NCI-H187 (cell line): ENCODE measurements at places on chromosomes 4 and X.

DNA sequence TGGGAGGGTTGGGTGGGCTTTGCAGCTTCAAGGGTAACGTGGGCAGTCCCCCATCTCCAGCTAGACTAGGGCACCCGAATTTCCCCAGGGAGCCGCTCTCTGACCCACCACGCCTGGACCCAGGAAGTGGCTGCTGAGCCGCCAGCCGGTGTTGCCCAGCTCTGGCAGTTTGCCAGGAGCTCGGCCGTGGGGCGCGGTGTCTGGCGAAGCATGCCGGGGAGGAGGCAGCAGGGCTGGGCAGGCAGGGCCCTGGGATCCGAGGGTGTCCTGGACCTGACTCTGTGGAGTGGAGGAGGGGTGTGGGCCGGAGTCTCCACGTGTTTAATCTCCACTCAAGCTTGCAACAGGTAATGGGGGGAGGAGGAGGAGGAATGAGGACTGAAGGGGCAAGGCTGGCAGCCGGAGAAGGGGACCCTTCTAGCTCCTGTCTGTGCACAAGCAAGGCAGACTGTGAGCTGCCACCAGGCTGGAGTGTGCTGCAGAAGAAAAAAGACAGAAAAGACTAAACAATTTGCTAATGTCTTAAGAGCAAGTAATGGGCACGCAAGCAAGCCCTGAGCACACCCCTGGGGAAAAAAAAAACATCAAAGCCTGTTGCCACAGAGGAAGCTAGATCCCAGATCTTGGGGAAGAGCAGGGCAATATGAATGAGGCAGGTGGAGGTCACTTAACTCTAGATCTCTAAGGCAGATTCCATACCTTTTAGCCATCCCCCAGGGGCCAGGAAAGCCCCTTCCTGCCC, 2.4 kb downstream of the LONRF3 start:
- DNase-seq, result no peak

- no peak for DNase-seq
These were observed 46.0 kb downstream of the PCGF3 start for GRCh38 chr4:751676-752075.

DNA sequence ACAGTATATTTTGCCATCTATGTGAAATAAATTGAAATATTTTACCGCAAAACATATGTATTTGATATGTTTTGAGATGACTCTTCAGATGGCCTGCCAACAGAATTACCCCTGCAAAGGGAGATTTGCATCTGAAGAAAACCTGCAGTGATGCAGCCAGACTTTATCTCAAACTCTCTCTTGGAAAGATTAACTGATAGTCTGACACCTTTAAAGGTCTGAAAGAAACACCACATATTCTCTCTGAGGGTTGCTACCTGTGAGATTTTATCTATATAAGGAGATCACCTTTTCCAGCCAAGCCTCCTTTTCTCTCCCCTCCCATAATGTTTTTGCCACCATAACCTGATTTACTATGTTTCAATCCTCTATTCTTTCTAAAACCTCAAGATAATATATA, 1106.3 kb upstream of the IGFBP7 start:
- DNase-seq, result no peak

DNA sequence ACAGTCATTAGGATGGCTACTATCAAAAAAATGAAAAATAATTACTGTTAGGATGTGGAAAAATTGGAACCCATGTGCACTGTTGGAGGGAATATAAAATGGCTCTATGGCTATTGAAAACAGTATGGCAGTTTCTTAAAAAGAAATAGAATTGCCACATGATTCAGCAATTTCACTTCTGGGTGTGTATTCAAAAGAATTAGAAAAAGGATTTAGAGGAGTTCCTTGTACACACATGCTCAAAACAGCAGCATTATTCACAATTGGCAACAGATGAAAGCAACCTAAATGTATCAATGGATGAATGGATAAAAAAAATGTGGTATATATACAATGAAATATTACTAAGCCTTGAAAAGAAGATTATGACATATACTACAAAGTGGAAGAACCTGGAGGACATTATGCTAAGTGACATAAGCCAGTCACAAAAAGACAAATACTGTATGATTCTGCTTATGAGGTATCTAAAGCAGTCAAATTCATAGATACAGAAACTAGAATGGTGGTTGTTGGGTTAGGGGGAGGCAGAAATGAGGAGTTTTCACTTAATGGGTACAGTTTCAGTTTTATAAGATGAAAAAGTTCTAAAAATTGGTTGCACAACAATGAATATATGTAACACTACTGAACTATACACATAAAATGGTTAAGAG, 123.2 kb downstream of the ELOVL6 start:
- no peak for DNase-seq

DNA sequence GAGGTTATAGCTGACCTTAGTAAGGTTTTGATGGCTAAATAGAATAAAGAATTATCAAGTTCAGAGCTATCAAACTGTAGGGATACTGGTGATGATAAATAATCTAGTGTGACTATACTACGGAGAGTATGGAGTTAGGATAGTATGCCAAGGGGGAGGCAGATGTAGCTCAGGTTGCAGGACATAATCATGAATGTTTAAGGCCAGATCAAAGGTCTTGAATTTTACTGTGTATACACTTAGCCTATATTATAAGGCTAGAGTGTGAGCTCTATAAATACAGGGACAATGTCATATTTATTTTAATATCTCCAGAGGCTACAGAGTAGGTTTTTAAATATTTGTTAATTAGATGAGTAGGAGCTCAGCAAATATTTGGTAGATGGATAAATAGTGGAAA, 131.1 kb upstream of the STIM2 start:
- DNase-seq, result no peak

DNA sequence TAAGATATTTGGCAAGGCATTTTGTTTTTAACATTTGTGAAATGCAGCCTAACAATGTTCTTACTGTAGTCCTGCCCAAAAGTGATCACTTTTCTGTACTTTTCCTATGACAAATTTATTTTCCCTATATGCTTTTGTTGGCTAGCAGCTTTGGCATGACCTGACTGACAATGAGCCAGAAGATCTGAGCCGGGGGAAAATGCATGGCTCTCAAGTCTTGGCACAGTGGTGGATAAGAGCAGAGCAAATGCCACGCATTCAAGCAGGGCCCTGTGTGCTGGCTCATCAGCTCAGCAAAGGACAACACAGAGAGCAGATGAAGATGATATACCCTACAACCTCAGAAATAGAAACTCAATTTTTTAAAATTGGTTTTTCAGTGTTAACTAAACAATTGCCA, 187.3 kb downstream of the ANAPC10 start:
- DNase-seq, result no peak

- no peak for DNase-seq
These were observed 102.8 kb downstream of the PJA1 start for GRCh38 chrX:69062493-69062892.
